NCI-H345 (cell line): ENCODE measurements at places on chromosomes 7 and 10.

- DNase-seq = peak; percentile 31
Observed at GRCh38 chr10:43138757-43139241, 554 bp downstream of the CSGALNACT2 start.

- DNase-seq = no peak
Observed at GRCh38 chr7:112238852-112239610, 32.5 kb downstream of the ZNF277 start.

- no peak for DNase-seq
Observed at GRCh38 chr10:21512573-21513404, 12.7 kb downstream of the SKIDA1 start.

DNA sequence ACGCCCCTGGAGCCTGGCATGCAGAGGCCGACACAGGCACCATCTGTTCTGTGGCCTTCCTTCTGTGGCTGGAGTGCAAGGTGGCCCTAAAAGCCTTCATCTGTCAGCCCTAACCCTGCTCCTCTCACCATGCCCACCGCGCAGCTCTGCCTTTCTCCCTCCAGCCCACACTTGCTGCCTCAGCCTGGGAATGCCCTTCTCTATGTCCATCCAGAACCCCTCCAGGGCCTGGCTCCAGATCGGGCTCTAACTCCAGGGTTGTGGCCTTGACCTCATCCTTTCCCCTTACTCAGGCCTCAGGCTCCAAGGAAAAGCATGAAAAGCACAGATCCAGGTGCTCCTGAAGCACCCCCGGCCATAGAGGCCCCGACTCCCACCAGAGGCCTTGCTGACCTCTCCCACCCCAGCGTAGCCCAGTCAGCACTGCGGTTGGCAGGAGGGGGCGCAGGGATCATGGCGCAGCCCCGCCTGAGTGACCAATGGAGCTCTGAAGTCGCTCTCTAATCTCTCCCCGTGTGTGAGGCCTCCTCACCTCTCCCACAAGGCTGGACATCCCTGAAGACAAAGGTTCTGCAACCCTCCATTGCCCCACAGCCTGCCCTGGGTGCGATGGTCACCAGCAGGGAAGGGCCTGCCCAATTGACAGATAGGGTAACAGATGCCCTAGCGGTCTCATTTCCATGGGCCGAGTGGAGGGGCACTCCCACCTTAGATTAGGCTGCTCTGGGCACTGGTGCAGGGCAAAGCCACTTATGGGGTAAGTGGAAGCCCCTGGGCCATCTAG, 9.2 kb downstream of the ZCCHC24 start:
- DNase-seq = no peak

DNA sequence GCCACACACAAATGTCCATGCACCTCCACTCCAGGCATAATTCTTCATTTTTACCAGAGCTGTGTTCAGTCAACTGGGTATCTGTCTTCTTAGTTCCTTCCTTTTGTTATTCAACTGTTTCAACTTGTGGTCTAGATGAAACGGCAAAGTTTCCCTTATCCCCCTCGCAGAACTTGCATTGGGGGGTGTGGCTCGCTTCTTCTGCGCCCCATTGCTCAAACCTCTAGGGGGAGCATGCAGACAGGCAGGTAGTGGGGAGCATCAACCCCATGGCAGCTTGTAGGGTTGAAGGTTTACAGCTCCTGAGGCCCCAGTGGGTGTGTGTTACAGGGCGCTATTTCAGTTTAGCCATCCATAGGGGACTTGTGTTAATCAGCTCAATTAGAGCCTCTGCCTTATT, 38.3 kb upstream of the COBL start:
- no peak for DNase-seq
